Adipocyte (in vitro differentiated cells): ENCODE measurements at places on chromosomes 2 and 18.

DNA sequence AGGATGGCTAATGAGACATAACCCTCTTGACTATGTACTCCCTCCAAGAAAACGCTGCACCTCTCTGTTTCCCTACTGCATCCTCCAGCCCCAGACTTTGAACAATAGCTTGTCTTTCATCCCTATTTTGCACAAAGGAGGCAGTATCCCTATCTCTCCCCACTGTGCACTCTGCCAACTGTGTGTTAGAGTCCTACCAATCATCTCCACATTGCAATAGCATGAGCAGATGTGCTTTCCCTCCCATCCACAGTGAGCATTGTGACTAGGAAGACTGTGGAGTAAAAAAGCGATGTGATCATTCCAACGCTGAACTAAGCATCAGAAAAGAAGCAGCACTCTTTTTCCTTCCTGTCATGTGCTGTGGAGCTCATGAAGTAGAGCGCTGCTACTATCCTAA lies 206.3 kb upstream of the GULP1 start:
- DNase-seq: no peak

GRCh38 chr2:102591491-102592045 lies 27.8 kb upstream of the SLC9A2 start:
- DNase-seq: no peak

DNA sequence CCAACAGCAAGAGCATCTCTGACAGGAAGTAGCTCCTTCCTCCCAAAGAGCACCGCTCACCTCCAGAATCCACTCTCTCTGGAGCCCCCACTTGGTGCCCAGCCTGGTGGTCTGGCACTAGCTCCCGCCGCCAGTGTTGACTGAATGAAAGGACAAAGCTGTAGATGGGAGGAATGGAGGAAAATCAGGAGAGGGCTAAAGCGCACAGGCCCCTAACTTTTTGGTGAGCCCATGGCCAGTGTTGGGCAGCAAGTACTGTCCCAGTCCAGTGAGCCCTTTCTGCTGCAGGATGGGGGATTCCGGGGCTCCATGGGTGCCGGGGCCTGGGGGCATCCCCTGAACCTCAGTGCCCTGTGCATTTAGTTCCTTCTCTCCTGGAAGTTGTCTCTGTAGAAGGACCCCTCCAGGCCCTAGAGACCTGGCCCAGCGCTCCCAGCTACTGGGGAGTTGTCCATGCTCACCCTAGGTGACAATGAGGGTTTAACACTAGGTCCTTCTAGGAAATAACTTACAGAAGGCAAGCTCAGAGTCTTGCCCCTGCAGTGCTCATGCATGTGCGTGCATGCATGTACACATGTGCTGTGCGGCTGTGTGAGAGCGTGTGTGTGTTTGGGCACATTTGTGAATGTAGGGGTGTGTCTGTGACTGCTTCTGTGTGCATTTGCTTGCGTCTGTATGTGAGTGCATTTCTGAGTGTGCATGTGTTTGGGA lies 33.6 kb downstream of the GLI2 start:
- DNase-seq: no peak

GRCh38 chr2:186588421-186588820 lies 1.4 kb upstream of the ITGAV start:
- no peak for DNase-seq

DNA sequence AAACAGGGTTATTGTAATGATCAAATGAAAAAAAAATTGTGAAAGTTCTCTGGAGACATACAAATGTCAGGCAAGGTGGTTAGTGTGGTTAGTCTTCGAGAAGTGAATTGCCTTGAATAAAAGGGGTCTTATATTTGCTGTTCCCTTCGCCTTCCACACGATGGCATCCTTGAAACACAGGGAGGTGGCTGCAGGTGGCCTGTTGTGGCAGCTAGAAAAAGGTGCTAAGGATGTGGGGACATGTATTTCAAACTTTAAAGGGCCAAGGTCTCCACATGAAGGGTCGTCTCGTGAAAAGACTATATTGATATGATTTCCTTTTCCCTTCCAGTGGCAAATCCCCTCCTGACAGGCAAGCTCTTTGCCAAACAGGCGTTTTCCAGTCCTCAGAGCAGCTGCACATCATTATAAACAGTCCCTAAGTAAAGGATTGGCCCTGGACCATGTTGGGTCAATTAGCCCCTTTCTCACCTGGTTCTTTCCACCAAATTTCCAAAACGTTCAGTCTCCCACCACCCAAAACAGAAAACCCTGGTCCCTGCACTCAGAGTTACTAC lies 68.5 kb downstream of the COPS8 start:
- DNase-seq: peak; percentile 72

DNA sequence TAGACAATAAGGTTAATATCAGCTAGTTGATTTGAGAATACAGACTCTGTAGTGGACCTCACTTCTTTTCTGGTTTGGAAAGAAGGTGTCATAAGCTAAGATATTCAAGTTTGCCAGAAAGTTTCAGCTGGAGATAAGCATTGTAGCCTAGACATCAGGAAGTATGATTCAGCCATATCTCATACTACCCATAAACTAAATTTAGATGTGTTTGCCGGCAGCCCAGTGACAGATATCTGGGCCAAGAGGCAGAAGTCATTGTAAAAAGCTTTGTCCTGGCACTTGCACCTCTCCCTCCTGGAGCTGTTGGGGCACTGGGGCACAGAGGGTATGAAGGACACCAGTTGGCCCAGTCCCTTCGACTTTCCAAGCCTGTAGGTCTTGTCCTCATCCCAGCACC lies 128.0 kb downstream of the EPHA4 start:
- peak; percentile 52 for DNase-seq

- DNase-seq: no peak
These were observed 258.8 kb downstream of the NEDD4L start for GRCh38 chr18:58302811-58303210.

DNA sequence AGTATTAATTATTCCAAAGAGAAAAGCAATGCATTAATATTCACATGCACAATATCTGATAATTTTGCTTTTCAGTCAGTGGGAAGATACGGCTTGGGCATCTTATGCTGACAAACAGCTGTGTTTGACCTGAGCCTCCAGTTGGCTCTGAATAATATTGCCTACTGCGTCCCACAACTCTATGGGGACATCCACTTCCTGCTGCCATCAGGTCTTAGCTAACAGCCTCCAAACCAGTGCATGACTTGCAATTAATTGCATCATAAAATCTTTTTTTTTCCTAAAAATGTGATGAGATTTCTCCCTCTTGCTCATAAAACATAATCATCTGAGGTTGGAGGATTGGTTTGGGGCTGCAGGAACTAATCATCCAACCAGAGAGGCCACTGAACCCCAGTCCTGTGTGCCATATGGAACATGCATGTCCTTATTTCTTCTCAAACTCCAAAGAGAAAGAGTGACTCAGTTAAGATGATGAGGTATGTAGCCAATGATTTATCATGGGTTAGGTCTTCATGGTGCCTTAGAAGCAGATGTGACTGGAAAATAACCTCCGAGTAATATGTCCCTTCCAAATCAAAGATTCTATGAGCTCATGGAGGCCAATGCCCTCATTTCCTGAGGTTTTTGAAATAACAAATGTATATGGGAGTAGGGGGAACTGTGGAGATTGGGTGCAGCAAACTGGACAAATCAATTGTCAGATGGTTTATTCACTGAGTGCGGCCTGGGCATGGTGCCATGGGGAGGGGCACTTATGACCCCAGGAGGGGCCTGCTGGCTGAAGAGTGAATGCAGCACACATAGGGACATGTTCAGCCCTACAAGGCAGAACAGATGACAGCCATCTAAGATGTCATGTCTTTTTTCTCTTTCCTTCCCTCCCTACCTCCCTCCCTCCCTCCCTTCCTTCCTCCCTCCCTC lies 39.4 kb downstream of the EDAR start:
- no peak for DNase-seq

DNA sequence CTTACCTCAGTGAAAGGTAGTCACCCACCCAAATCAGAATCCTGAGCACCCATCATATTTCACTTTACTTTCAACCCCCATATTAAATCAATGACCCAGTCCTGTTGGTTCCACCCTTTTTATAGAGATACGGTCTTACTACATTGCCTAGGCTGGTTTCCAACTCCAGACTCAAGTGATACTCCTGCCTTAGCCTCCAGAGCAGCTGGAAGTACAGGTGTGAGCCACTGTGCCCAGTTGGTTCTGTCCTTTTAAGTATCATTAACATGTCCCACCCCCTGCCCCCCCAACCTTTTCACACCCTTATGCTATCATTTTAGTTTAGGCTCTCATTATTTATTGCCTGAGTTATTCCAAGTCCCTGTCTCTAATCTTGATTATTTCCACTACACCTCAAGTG lies 28.7 kb downstream of the MSH6 start:
- DNase-seq: no peak

- DNase-seq: peak; percentile 89
These were observed 232.9 kb downstream of the GULP1 start for GRCh38 chr2:188524519-188525113.

DNA sequence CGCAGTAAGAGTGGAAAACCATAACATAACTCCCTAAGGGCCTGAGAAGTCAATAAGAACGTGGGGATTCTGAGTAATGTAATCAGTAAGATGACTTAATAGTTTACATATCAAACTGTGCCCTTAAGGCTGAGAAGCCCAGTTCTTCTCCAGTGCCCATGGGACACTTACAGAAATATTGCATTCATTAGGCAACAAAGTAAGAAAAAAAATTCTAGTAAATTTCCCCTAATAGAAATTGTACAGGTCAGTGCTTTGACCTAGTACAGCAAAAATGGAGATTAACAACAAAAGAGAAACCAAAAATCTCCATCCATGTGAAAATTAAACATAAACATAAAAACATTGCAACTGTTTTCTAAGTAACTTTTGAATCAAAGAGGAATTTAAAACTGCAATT lies 139.8 kb upstream of the HS6ST1 start:
- peak; percentile 50 for DNase-seq

DNA sequence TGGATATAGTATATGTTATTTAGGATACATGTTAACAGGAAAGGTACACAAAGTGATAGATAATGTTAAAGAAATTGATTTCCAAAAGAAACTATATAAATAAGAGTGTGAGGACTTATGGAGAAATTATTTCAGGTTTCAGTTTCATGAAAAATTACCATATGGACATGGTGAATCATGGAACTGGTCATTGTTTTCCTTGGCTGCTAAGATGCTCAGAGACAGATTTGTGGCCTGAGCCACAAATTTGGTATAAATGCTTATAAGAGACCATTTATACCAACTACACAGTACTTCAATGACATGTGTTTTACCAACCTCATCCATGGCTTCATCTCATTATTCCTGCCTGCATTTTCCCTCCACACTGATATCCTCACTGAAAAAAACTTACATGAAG lies 188.1 kb downstream of the FMNL2 start:
- peak; percentile 44 for DNase-seq
